Right cardiac atrium (tissue), 5 donors: ENCODE measurements at places on chromosomes 16 and 17.

DNA sequence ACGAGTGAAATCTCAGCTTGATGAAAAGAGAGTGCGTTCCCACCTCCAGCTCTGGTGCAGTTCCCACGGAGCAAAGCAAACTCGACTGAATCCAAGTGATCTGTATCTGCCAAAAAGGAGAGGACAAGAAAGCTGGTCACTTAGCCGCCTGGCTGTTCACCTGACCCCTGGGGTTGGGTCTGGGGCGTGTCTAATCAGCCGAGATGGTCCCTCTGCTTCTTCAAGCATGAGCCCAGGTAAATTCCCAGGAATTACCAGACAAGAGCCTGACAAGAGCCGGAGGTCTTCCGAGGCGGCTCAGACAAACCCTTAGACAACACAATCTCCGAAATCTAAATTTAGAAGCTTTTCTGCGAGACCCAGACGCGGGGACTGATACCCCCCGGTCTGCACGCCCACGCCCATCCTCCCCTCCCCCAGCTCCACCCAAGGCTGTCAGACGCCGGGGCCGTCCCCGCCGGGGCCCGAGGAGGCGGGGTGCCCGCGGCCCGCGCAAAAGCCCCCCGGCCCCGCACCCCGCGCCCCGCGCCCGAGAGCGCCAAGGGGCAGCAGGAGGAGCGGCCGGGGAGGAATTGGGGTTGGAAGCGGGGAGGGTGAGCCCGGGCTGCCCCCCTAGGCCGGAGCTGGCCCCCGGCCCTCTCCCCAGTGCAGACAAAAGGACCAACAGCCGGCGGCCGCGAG is 674 bp downstream of the ZNF821 start:
- peak; percentile 80 for DNase-seq

DNA sequence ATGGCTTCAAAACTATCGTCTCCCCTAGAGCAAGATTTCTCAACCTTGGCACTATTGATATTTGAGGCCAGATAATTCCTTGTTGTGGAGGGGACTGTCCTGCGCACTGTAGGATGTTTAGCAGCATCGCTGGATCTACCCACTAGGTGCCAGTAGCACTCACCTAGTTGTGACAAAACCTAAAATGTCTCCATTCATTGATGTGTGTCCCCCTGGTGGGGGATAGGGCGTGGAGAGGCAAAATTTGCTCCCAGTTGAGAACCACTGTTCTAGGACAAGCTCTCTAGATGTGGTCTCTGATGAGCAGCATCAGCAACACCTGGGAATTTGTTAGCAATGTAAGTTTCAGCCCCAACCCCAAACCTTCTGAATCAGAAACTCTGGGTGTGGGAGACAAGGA is 259.0 kb downstream of the XYLT1 start:
- DNase-seq: no peak

- DNase-seq: no peak
These were observed 157.0 kb upstream of the CDH11 start for GRCh38 chr16:65278874-65279273.

DNA sequence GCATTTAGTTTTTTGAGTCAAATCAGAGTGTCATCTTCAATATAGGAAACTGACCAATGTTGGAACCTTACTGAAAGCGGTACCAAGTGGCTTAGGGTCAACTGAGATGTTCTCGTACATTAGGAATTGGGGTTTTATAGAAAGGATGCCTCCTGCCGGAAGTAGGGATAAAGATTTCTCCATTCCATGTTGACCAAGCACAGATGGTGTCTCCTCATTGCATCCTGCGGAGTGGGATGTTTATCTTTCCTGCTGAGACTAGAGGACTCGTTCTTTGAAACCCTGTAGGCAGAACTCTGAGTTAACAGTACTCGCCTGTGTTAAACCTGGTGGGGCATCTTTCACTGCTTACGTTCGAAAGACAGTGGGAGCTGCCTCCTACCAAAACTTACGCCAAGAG is 1.4 kb downstream of the SHISA6 start:
- no peak for DNase-seq

DNA sequence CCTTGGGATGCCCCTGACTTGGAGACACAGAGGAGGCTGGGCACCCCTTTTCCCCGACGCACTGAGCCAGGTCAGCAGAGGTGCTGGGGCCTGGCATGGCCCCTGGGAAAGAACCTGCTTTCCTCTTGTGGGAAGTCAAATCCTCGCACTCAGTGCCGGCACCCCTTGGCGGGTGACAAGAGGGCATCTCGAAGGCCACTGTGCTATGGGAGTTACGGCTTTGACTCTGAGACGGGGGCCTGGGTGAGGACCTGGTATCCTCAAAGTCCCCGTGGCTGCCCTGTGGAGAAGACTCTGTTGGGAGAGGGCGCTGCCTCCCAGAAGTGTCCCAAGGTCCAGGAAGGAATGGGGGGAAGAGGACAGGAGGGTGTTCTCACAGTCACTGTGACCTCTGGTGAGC is 117.0 kb downstream of the METRNL start:
- peak; percentile 44 for DNase-seq

GRCh38 chr17:66178642-66179041 is 13.3 kb downstream of the CEP112 start:
- no peak for DNase-seq

DNA sequence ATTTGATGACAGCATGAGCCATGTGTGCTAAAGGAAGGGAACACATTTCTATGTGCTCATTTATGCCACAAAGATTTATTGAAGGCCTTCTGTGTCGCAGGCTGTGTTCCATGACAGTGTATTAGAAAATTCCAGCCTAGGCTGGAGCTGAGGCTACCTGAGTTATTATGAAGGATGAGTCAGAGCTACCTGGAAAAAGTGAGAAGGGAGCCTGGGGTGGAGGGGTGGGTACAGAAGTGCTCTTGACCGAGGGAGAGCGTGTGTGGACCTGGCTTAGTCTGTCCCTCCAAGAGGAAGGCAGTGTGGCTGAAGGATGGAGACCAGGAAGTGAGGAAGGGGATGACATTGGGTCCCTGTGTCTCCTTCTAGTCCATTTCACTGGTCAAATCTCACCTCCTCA is 98.3 kb downstream of the N4BP1 start:
- no peak for DNase-seq

DNA sequence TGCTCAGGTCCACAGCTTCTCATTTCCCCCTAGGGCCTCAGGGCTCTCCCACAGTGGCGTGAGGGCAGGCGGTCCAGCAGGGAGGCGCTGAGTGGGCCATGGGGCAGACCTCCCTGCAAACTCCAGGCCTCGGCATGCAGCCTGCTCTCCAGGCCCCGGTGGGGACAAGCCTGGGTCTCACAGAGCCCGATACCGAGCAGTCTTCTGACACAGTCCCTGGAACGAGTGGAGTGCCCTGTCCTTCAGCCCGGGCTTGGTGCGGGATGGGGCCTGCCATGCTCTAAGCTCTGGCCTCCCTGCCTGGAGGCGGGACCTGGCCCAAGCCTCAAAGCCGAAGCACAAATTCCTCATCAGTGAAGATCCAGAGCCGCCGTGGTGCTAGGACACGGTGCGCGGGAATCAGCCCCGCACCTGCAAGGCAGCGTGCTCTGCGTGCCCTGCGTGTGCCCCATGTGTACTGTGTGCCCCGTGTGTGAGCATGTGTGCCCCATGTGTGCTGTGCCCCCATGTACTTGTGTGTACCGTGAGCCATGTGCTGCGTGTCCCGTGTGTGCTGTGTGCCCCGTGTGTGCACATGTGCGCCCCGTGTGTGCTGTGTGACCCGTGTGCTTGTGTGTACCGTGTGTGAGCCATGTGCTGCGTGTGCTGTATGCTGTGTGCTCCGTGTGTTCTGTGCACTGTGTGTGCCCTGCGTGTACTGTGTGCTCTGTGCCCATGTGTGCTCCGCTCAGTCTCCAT is 56.1 kb downstream of the ENGASE start:
- no peak for DNase-seq

GRCh38 chr16:29705030-29705429 is 26.1 kb downstream of the QPRT start:
- no peak for DNase-seq

- peak; percentile 87 for DNase-seq
These were observed at the start of gene TEFM for GRCh38 chr17:30906101-30906911. TSS of gene TEFM (minus strand) at chr17:30906238. CDS start at chr17:30906198, 40 bp downstream.

GRCh38 chr17:8532021-8532420 is 96.3 kb downstream of the NDEL1 start:
- DNase-seq: no peak

GRCh38 chr16:23949630-23950290 is 114.0 kb downstream of the PRKCB start:
- no peak for DNase-seq

- DNase-seq: no peak
These were observed 11.6 kb upstream of the CAPN15 start for GRCh38 chr16:515939-516226.

DNA sequence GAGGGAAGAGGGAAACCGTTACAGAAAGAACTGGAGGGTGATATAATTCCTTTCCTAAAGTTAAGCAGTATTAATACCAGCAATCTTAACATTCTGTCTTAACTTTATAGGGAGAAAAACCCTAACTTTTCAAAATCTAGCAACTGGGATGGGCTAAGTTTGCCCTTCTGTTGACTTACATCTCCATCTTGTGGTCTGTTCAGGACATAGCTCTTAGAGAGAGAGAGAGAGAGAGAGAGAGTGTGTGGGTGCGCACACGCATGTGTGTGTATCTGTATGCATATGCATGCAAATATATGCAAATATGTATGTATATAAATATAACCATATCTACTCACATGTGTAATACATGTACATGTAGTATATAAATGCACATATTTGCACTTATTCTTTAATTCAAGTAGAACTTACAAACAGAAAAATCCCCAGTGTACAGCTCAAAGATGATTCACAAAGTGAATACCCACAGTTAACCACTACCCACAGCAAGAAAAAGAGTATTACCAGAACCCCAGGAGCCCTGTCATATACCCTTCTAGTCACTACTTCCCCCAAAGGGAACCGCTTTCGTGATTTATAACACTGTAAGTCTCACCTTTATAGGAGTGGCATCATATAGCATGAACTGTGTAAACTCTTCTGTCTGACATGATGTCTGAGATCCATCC is 46.5 kb downstream of the STX8 start:
- DNase-seq: no peak

DNA sequence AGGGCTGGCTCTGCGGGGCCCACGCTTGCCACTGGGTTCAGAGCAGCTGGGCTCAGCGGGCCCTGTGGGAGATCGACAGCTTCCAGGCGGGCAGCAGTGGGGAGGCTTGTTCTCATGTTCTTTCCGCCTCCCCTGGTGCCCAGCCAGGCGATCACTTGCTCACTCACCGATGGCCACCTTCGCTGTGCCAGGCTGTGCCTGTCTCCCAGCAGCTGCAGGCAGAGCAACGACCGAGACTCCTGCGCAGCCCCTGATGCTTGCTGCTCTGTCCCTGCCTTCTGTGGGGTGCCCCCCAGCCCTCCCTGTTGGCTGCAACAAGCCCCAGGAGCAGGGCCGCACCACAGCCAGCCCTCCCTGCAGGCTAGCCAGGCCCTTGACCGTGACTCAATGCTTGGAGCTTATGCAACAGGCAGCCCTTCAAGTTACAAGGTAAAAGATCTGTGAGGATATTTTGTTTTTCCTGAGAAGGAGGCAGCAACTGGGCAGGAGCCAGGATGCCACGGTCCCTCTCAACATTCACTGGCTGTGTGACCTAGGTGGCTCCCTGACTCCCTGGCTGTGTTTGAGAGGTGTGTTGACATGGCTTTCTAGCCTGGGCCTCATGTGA is 9.6 kb upstream of the SPNS2 start:
- no peak for DNase-seq

- DNase-seq: peak; percentile 52
These were observed 148.9 kb upstream of the GNAO1 start for GRCh38 chr16:56042416-56042815.

GRCh38 chr16:6558661-6559060 is 774.0 kb upstream of the RBFOX1 start:
- no peak for DNase-seq

GRCh38 chr17:49053171-49053829 is 56.1 kb downstream of the IGF2BP1 start:
- no peak for DNase-seq

- no peak for DNase-seq
These were observed 54.7 kb upstream of the FASN start for GRCh38 chr17:82152556-82153294.

- peak; percentile 41 for DNase-seq
These were observed 194.4 kb downstream of the MAP2K6 start for GRCh38 chr17:69608808-69609472.

DNA sequence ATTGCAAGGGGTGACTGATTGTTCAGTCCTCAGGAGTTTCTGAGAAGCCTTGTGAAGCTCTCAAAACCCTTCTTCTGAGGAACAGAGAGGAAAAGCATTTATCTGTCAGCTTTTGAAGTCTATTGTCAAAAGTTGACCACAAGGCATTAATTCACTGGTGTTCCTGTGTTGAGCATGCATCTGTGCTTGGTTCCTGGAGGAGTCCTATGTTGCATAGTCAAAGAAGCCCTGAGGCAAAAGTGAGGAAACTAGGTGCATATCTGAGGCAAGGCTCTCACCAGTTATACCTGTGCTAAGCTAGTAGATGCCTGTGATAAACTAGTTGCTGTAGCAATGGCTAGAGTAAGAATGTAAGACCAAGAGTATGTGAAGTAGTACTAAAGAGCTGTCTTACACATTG is 1.8 kb upstream of the HEATR6 start:
- no peak for DNase-seq

- peak; percentile 52 for DNase-seq
These were observed 116.6 kb downstream of the PRKCB start for GRCh38 chr16:23952128-23952970.

DNA sequence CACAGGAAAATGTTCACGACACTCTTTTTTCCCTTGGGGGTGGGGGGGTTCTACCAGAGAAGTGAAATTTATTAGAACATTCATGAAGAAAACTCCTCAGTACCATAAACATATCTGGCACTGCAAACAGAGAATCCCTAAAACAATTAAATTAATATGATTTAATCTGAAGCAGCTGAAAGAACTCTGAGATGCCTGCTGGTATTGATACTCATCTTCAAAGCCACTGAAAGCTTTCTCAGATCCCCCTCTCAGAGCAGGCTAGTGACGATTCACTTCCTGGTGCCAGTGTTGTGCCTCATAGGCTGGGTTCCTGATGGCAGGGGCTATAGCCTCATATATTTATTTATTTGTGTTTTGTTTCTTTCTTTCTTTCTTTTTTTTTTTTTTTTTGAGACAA is 52.7 kb downstream of the MYH10 start:
- no peak for DNase-seq

GRCh38 chr17:14359163-14360020 is 58.5 kb downstream of the HS3ST3B1 start:
- no peak for DNase-seq
